ENCODE measurements at places on chromosomes 1 and 21. TPM values are rescaled to one million over a fixed set of nuclear protein-coding genes. Genes with fewer than 3 reads are reported as not detected.
A peak's percentile ranks its signal among the peaks of the same experiment; 100 is the strongest.

- no peak overlapping the region for H3K4me3 ChIP-seq
- H3K4me1 ChIP-seq = no peaks in the 10 kb centered on the region
- H3K27ac ChIP-seq = no peak overlapping the region
- H3K36me3 ChIP-seq = no peaks in the 10 kb centered on the region
- DNase-seq = peak; percentile 19
Measured at GRCh38 chr1:228316589-228317387, 89.8 kb downstream of the TRIM11 start.

DNA sequence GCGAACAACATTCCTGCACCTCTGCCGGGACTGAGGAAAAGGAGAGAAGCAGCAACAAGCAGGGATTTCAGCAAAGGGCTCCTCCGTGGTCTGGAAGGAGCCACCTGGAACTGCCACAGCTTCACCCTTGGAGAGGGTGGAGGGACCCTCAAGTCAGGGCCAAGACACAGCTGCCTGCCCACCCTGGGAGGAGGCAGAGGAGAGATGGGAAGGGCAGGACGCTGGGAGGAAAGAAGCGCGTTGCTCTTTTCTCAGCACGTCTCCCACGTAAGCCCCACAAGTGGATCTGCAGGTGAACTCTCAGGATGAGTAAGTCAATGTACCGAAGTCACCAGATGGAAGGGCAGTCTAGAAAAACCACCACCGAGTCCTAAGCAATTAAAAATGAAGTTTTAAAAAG, 39.6 kb downstream of the SLC19A1 start:
- H3K36me3 ChIP-seq = no peaks in the 10 kb centered on the region
- no peaks in the 10 kb centered on the region for H3K4me1 ChIP-seq
- no peak overlapping the region for H3K4me3 ChIP-seq
- H3K27me3 ChIP-seq = no peaks in the 10 kb centered on the region
- no peak overlapping the region for H3K27ac ChIP-seq

DNA sequence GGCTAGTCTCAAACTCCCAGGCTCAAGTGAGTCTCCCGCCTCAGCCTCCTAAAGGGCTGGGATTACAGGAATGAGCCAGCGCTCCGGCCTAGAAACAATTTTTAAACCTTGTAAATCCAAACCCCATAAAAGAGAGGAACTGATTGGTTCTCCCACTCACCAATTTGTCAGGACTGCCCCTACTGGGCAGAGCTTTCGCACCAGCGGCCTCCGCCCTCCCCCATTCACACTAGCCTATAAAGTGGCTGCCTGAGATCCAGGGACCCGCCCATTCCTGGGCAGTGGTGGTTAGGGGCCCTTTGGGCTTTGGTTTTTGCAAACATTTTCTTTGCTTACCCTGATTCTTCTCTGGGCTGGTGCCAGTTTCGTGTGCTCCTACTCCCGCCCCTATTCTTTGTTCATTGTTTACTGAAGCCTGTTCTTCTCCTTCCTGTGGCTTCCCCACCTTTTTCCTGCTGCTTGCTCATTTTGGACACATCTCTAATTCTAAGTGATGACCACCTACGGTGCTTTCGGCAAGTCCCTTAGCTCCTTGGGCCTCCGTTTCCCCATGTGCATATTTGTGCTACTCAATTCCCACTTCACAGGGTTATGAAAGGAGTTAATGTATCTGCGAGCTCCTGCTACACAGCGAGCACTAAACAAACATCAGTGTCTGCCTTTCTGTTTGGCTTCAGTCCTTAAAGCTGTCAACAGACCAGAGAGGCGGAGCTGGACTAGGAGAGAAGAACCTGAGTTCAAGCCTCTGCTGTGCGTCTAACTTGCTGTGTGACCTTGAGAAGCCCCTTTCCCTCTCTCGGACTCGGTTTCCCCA, 39.8 kb upstream of the CLIC4 start:
- H3K27ac ChIP-seq = no peak overlapping the region
- no peaks in the 10 kb centered on the region for H3K27me3 ChIP-seq
- no peaks in the 10 kb centered on the region for H3K36me3 ChIP-seq
- DNase-seq = peak; percentile 84
- no peaks in the 10 kb centered on the region for H3K4me1 ChIP-seq

- no peak overlapping the region for H3K27ac ChIP-seq
- DNase-seq = no peak
- H3K4me1 ChIP-seq = no peaks in the 10 kb centered on the region
- no peaks in the 10 kb centered on the region for H3K36me3 ChIP-seq
- H3K4me3 ChIP-seq = no peak overlapping the region
- no peaks in the 10 kb centered on the region for H3K27me3 ChIP-seq
Measured at GRCh38 chr1:209162651-209163050, 420.9 kb upstream of the CAMK1G start.

GRCh38 chr1:162335126-162335525, 41.5 kb downstream of the SPATA46 start:
- H3K4me1 ChIP-seq = no peaks in the 10 kb centered on the region
- no peak overlapping the region for H3K4me3 ChIP-seq
- no peaks in the 10 kb centered on the region for H3K27me3 ChIP-seq
- DNase-seq = no peak

DNA sequence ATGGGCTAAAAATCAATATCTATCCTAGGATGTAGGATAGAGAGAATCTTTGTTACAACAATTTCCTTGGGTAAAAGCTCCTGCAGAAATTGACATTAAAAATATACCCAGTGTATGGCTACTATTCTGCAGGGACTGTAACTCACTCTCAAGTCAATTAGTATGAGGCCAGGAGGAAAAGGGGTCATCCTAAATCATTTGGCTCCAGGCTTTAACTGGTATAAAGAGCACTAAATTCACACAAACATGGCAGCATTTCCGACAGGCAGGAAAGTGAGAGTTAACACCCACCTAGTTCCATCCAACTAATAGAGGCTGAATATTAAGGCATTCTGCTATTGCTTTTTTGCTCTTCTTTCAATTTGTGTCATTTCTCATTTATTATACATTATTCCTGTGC, 218.6 kb upstream of the C1orf87 start:
- H3K4me1 ChIP-seq = no peaks in the 10 kb centered on the region
- DNase-seq = no peak
- H3K36me3 ChIP-seq = no peaks in the 10 kb centered on the region
- no peak overlapping the region for H3K4me3 ChIP-seq

DNA sequence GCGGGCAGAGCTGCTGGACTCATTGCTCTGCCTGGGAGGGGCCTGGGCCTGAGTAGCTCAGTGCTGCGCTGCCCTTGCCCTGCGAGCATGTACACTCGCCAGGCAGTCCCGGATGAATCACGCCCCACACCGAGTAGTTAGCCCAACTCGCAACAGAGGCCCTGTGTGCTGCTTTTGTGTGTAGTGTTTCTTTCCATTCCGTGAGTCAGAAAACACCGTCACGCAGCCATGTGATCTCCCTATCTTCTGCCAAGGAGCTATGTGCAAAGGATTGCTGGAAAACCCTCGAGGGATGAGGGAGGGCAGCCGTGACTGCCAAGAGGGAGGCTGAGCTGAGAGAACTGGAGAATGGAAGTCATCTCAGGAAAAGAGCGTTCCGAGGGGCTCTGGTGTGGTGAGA, 37.3 kb downstream of the NENF start:
- DNase-seq = peak; percentile 85
- H3K4me3 ChIP-seq = no peak overlapping the region
- peaks cover 4% of the 10 kb centered on the region for H3K4me1 ChIP-seq

DNA sequence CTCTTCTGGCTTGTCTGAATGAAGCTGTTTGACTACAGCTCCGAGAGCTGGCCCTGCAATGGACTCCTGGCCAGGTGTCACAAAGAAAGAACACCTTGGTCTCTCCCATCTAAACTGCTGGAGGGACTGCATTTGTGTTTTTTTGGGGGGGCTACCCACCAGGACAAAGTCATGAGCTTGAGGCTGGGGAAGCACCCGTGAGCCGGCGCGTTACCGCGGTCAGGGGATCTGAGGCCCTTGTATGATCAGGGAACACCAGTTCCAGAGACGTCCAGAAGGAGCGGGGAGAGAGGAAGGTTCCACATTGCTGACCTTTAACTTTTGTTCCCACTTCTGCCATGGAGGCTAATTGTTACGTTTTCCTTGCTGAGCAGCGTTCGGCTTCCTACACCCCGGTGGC, 84.5 kb upstream of the C1orf174 start:
- no peak for DNase-seq
- no peak overlapping the region for H3K27ac ChIP-seq
- H3K4me1 ChIP-seq = no peaks in the 10 kb centered on the region

GRCh38 chr1:19737104-19737825, 62.5 kb downstream of the TMCO4 start:
- no peak overlapping the region for H3K27ac ChIP-seq
- H3K36me3 ChIP-seq = no peaks in the 10 kb centered on the region
- no peaks in the 10 kb centered on the region for H3K27me3 ChIP-seq
- H3K4me1 ChIP-seq = no peaks in the 10 kb centered on the region

- H3K36me3 ChIP-seq = no peaks in the 10 kb centered on the region
- no peaks in the 10 kb centered on the region for H3K4me1 ChIP-seq
- DNase-seq = no peak
- no peak overlapping the region for H3K27ac ChIP-seq
- H3K4me3 ChIP-seq = no peak overlapping the region
Measured at GRCh38 chr1:244893836-244894235, 29.5 kb upstream of the HNRNPU start.

DNA sequence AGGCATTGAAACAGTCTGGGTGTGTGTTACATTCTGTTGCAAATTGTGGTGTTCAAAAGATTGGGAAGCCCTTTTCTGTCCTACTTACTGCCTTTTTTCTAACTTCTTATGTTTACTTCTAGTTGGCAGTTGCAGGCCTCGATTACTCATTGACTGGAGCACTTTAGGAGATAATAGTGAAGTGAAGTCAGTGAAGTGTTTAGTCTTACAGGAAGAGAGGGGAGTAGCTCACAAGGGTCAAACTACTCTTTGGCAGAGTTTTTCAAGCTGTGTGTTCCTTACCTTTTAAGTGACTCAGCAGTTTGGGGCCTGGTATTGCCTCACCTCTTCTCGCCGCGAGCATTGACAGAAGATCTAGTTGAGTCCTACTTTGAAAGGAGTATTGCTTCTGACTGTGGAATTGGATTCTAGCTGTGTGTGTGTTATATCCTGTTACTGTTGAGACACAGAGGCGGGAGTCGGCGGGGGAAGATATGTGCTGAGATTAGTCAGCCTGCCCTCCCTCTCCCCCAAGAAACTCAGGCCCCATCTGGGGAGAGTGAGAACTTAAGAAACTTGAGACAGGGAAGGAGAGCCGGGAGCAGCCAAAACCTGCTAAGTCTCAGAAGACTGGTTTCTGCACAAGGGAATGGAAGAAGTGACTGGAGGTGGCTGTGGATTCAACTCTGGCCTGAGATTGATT, 19.3 kb downstream of the AHCYL1 start:
- H3K4me3 ChIP-seq = no peak overlapping the region
- peak overlapping the region; percentile 78 for H3K27ac ChIP-seq
- peak; percentile 76 for DNase-seq
- peaks cover 15% of the 10 kb centered on the region for H3K4me1 ChIP-seq
- H3K27me3 ChIP-seq = no peaks in the 10 kb centered on the region
- H3K36me3 ChIP-seq = no peaks in the 10 kb centered on the region

Gene TPRG1L
- 46.7 TPM for total RNA-seq

Gene NBPF4
- not detected for total RNA-seq

Gene FAM151A
- total RNA-seq = not detected

Gene TDRD5
- 0.10 TPM for total RNA-seq

Gene CELA3A
- not detected for total RNA-seq

Gene FAM72D
- not detected for total RNA-seq

Gene FAM163A
- 0.72 TPM for total RNA-seq

Gene OLFM3
- total RNA-seq = 0.33 TPM

Measured in ovary (tissue), 10 donors.